Testis (tissue), 5 donors: ENCODE measurements at places on chromosomes 5 and 9. TPM values are rescaled to one million over a fixed set of nuclear protein-coding genes. Genes with fewer than 3 reads are reported as not detected.

- peak within 1 kb of the TSS; percentile 42 for H3K4me3 ChIP-seq
- no peaks in the 10 kb centered on the region for H3K36me3 ChIP-seq
- H3K4me1 ChIP-seq, result peaks cover 8% of the 10 kb centered on the region
- no peaks in the 10 kb centered on the region for H3K27me3 ChIP-seq
Observed at GRCh38 chr9:97853056-97853843, at the start of gene FOXE1. TSS of gene FOXE1 (plus strand) at chr9:97853226. CDS start at chr9:97853915, 689 bp downstream.

- H3K4me3 ChIP-seq, result no peak overlapping the region
- H3K27me3 ChIP-seq, result no peaks in the 10 kb centered on the region
- peak; percentile 4 for DNase-seq
- peaks cover 16% of the 10 kb centered on the region for H3K4me1 ChIP-seq
- no peak overlapping the region for H3K27ac ChIP-seq
Observed at GRCh38 chr5:132485641-132486317, 4.8 kb downstream of the IRF1 start.

- no peaks in the 10 kb centered on the region for H3K36me3 ChIP-seq
- no peak overlapping the region for H3K4me3 ChIP-seq
- H3K4me1 ChIP-seq, result no peaks in the 10 kb centered on the region
- DNase-seq, result no peak
Observed at GRCh38 chr5:135883441-135883840, 12.2 kb downstream of the IL9 start.

Gene TPM2
- total RNA-seq, result 211 TPM

GRCh38 chr9:37984672-37985611, 81.0 kb upstream of the SLC25A51 start:
- H3K4me3 ChIP-seq, result no peak overlapping the region
- H3K27ac ChIP-seq, result no peak overlapping the region
- DNase-seq, result no peak
- H3K36me3 ChIP-seq, result no peaks in the 10 kb centered on the region
- H3K4me1 ChIP-seq, result no peaks in the 10 kb centered on the region
- no peaks in the 10 kb centered on the region for H3K27me3 ChIP-seq

Gene EFCAB9
- 5.7 TPM for total RNA-seq

- no peaks in the 10 kb centered on the region for H3K36me3 ChIP-seq
- no peak overlapping the region for H3K4me3 ChIP-seq
- H3K27me3 ChIP-seq, result no peaks in the 10 kb centered on the region
- H3K27ac ChIP-seq, result no peak overlapping the region
- DNase-seq, result no peak
Observed at GRCh38 chr5:180180421-180180820, 28.6 kb downstream of the RASGEF1C start.

GRCh38 chr5:1824109-1824821, 23.1 kb downstream of the NDUFS6 start:
- H3K4me1 ChIP-seq, result no peaks in the 10 kb centered on the region
- H3K27ac ChIP-seq, result no peak overlapping the region
- DNase-seq, result no peak

- H3K27me3 ChIP-seq, result no peaks in the 10 kb centered on the region
- DNase-seq, result no peak
- no peak overlapping the region for H3K27ac ChIP-seq
- no peaks in the 10 kb centered on the region for H3K4me1 ChIP-seq
- H3K36me3 ChIP-seq, result no peaks in the 10 kb centered on the region
Observed at GRCh38 chr5:171848486-171848885, 62.9 kb downstream of the SMIM23 start.

DNA sequence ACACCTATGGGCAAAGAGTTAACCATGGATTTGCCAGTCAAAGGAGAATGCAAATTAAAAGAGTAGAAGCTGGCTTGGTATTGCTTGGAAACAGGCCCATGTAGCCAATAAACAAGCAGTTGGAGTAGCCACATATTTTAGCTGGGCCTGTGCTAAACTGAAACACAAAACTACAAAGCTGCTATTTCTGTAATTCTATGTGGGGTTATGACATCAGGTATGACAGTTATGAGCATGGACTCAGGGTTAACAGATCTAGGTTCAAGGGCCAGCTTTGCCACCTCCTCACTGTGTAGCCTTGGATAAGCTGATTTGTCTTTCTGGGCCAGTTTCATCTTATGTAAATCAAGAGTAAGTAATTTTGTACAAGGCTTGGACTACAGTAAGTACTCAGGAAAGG, 142.7 kb downstream of the PIP5K1B start:
- no peaks in the 10 kb centered on the region for H3K4me1 ChIP-seq
- no peak overlapping the region for H3K27ac ChIP-seq
- no peak for DNase-seq
- no peak overlapping the region for H3K4me3 ChIP-seq
- H3K27me3 ChIP-seq, result no peaks in the 10 kb centered on the region

DNA sequence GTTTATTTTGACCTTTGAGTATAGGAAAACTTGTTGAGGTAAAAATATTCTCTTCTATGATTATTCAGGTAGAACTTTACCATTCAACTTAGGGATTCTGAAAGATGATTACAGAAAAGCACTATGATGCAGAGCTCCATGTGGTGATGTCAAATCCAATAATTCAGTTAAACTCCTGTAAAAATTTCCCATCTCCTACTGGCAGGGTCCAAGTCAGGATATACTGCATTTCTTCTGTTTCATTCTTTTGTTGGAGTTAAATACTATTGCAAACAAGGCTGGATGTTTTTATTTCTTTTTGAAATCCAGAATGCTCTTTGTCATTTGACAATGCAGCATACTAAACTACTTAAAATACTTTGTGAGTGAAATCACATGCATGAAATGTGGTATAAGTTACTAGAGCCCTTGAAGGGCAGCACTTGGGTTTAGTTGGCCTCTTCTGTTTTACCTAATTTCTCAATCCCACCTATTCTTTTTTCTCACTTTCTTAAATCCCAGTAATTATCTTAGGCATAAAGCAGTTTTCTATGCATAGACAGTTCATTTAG, 204.5 kb downstream of the FBXL7 start:
- no peak overlapping the region for H3K4me3 ChIP-seq
- H3K27me3 ChIP-seq, result no peaks in the 10 kb centered on the region
- no peaks in the 10 kb centered on the region for H3K4me1 ChIP-seq
